DMS79 treated with DMSO at 0.1 percent for 48 hours (cell line): ENCODE measurements at places on chromosomes 6 and 20.
A peak's percentile ranks its signal among the peaks of the same experiment; 100 is the strongest.

DNA sequence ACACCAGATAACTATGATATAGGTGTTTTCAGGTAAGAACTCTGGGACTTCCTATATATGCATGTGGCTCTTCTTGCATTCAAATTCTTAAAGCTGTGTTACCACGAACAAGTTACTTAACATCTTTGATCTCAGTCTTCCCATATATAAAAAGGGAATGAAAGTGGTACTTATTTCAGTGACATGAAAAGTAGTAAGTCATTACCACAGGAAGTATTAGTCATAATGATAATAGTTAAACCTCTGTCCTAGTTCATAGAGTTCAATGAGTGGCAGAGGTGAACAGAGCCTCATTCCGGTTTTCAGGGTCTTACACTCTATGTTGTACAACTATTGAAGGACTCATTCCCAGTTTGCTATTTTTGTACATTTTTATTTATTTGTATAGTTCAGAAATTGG is 237.0 kb downstream of the NKAIN2 start:
- no peak for DNase-seq

DNA sequence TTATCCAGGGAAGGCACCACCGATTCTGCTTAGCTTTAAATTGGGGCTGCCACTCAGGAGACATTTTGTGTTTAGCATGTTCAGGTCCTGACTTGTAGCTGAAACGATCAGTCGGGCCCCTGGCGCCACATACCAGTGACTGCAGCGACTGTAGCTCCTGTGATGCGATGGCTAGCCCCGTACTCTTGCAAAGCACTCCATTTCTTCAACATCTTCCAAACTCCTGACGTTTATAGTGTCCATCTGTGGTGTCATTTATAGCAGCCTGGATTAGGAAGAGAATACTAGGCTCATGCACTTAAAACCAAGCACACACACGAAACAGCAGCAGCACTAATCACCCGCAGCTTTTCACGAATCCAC is 13.0 kb downstream of the POU3F2 start:
- no peak for DNase-seq

DNA sequence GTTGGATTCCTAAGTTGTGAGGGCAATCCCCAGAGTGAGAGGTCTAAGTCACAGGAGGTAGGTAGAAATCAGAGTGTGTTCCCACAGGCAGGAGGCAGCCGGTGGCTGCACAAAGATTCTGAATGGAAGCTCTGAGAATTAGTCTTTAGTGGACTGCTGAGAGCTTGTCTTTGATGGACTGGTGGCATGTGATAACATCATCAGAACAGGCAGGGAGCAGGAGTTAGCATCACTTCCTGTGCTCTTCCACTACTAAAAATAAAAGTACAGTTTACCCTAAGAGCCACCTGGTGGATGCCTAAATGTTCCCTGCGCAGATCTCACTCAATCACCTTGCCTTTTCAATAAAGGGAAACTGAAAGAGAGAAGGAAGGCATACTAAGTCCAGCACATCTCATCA is 294.6 kb upstream of the POU3F2 start:
- DNase-seq = no peak

GRCh38 chr20:5970381-5970780 is 19.9 kb downstream of the MCM8 start:
- no peak for DNase-seq

GRCh38 chr6:156595476-156595875 is 181.7 kb upstream of the ARID1B start:
- DNase-seq = no peak

DNA sequence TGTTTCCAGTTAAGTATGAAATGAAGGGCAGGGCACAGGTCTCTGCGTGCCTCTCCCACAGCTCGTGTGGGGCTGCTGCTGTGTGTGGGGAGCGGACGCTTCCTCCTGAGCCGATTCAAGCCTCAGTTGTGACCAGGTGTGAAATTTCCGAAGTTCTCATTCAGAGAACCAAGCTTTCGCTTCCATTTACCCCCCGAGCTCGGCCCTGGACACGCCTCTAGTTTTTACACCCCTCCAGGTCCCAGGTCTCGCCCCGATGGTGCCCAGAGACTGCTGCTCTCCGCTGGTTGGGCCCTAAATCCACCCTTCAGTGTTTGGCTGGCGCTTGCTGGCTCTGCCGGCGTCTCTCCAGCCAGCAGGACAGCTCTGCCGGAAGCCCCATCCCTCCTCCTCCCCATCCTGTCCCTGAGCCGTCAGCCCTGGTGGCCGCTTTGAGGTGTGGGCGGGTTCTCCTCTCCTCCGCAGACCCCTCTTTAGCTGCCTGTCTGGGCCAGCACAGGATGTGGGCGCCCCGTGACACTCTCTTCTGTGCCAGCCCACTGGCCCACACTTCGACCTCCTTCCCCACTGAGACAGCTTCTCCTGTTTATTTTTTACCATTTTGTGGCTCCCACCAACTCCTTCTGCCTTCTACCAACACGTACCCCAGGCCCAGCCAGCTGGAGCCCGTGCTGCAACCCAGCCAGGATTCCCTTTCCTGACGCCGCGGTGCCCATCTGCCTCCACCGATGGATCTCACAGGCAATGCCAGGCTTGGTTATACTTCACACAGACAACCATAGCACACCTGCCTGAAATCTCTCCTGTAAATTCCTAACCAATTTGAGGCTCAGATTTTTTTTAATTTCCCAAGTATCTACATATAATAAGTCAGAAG is 142.8 kb downstream of the DLL1 start:
- no peak for DNase-seq

- DNase-seq = no peak
Measured at GRCh38 chr6:113671421-113671820, 185.7 kb upstream of the MARCKS start.

DNA sequence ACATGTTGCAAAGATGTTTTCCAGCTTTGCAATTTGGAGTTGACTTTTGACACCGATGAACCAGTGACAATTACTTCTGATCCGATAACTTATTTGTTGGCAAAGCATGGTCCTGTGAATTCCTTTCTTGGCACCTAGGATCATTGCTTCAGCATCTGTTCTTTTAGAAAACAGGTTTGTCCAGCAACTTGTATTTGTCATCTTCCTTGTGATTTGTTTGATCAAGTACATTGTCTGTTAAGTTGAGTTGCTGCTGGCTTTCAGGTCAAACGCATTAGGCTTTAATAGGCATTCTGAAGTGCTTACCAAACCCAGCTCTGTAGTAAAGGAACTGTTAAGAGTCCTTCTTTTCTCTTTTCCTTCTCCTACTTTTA is 192.4 kb upstream of the ZNF217 start:
- peak; percentile 66 for DNase-seq

- no peak for DNase-seq
Measured at GRCh38 chr20:29878777-29879442, 1378.6 kb upstream of the DEFB115 start.

GRCh38 chr20:14882157-14882556 is 544.7 kb upstream of the FLRT3 start:
- no peak for DNase-seq

- DNase-seq = no peak
Measured at GRCh38 chr6:117276778-117277316, 11.5 kb downstream of the VGLL2 start.

DNA sequence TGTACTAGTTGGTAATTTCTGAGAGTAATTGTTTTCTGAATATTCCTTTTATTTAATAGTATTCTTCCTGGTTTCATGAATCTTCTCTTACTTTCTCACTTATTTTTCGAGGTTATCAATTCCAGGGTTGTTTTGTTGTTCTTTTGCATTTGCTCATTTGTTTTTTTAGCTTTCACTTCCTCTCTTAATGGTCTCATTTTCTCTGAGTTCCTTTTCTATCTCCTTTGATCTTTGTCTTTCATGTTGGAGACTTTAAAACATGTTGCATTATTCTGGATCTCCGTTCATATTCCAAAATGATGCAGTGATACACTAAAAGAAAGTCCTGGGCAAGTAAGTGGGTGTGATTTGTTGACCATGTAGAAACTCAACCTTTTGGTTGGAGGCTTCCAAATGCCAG is 345.3 kb upstream of the SLC35B3 start:
- no peak for DNase-seq

DNA sequence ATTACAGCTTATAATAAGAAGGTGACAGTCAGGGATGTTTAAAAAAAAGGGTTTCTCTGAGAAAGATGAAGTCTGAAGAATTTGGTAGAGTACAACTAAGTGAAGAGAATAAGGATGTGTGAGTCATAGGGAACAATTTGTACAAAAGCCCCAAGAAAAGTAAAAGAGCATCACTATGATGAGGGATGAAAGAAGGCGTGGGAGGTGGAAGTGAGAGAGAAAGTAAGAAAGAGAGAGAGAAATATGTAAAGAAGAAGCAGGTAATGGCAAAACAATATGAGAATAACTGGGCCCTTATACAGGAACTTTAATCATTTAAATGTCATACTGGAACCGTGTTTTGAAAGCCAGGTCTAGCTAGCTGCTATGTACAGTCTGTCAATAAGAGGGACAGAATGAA is 179.4 kb downstream of the ASCC3 start:
- no peak for DNase-seq

DNA sequence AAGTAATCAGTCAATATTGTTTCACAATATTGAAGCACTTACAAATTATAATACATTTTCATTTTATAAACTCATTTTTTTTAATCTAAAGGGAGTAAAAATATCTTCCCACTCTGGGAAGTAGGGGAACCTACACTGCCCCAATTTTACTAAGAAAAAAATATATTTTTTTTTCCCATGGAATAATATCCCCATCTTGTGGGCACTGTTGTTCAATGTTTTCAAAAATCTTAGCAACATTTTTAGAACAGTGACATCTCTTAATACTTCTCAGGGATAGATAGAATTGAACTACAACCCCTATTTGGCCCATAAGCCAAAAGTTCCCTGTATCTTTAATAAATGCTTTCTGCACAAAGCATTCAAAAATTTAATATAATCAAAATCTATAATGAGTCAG is 42.9 kb downstream of the ARHGAP18 start:
- no peak for DNase-seq

DNA sequence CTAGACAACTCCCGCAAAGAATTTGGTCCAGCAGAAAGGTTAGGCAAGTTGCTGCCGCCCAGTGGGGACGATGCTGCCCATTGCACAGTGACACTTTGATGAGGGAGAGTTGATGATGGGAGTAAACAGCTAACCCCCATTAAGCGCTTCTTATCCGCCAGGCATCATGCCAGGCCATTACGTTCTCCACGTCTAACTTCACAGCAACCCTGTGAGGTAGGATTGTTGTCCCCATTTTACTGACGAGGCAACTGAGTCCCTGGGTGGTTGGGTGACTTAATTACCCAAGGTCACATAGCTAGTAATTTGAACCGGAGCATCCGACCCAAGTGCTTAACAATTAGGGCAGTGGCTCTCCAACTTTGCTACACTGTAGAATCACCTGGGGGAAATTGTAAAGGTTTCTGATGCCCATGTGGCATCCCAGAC is 738 bp downstream of the RALGAPB start:
- peak; percentile 1 for DNase-seq

DNA sequence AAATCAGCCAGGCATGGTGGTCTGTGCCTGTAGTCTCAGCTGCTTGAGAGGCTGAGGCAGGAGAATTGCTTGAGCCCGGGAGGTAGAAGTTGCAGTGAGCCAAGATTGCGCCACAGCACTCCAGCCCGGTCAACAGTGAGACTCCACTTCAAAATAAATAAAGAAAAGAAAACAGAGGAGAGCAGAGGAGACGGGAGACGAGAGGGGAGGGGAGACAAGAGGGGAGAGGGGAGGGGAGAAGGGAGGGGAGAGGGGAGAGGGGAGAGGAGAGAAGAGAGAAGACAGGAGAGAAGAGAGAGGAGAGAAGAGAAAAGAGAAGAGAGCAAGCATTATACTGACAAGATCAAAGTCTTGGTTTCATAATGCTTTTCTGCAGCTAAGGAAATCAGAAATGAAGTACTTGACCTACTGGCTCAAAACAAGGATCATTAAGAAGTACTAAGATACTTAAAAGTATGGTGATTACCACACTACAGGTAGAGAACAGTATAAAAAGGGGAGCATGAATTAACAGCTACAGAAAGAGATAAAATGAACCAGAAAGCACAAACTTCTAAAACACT is 30.5 kb downstream of the FAM8A1 start:
- no peak for DNase-seq

GRCh38 chr20:62400021-62400420 is 7.1 kb downstream of the CABLES2 start:
- no peak for DNase-seq
